ENCODE measurements at places on chromosomes 7 and 10.

- DNase-seq = no peak
These were observed 11.2 kb downstream of the PFKFB3 start for GRCh38 chr10:6213908-6214307.

GRCh38 chr10:100749309-100750217, 4.2 kb downstream of the PAX2 start:
- no peak for DNase-seq

DNA sequence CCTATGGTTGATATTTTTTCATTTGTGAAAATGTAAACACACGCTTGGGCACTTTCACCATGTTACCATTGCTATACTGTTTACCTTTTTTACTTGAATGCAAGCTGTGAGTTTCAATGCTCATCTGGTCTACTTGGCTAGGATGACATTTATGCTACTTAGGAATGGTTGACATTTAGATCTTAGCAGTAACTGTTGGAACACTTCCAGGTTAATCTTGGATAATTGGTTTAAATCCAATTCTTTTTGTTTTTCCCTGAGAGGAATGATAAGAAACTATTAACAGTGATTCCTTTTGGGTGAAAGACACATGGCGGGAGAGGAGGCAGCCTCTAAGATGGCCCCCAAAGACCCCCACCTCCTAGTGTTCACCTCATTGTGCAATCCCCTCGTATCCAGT, 51.4 kb upstream of the AMPH start:
- DNase-seq = no peak

DNA sequence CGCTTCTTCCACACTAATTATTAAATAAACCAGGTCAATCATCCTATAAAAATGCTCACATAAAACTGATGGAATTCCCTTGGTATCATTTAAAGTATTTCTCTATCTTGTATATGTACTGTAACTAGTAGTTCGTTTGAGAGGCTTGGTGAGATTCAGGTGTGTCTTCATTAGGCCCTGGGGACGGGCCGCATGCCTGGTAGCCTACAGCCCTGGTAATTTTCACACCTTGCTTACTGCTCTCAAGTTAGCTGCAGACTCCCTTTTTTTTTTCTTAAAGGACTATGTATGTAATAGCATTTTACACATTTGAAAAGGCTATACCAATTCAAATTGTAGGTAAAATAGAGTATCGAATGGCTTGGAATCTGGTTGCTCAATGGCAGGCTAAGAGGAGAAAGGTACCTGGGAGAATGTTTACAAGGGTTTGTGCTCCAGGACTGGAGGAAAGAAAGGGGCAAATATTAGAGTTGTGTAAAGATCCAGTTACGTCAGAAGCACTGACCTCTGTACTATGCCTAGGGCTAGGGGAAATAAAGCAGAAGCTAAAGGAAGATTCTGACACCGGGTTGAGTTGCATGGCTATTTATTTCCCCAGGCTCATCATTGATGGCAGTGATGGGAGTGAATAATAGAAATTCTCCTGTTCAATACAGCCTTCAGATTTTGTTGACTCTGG, 58.8 kb upstream of the PNLIP start:
- no peak for DNase-seq

DNA sequence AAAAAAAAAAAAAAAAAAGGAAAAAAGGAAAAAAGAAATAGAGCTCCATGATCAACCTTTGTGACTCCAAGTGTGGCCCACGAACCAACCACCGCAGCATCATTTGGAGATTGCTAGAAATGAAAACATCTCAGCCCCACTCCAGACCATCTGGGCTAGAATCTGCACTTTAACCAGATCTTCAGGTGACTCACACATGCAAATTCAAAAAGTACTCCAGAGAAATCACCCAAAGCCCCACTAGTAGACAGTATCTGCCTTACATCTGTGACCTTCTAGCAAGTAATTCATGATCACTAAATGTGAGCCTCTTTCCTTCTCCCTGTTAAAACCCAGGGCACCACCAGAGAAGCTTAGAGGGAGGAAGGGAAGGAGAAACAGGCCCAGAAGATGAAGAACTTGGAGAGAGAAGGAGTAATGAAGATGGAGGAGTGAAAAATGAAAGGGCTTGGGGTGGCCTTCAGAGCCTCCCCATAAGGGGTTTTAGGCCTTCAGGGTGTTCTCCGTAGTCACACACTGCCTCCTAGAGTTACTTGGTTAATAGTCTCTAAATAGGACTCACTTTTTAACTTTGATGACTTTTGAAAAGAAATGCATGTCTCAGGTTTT, 94.0 kb downstream of the SLC37A3 start:
- no peak for DNase-seq

Data from NCI-H226 (cell line).